ENCODE measurements at places on chromosomes 7 and 10.

DNA sequence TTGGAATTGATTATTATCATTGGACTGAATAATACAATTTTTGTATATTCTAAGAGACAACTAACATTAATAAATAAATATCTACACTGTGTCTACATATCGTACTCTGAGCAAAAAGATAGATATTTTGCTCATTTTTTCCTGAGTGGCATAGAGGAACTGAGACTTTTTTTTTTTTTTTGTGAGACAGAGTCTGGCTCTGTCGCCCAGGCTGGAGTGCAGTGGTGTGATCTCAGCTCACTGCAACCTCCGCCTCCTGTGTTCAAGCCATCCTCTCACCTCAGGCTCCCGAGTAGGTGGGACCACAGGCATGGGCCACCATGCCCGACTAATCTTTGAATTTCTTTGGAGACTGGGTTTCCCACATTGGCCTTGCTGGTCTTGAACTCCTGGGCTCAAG lies 14.0 kb downstream of the KMT2E start:
- no peak for DNase-seq

DNA sequence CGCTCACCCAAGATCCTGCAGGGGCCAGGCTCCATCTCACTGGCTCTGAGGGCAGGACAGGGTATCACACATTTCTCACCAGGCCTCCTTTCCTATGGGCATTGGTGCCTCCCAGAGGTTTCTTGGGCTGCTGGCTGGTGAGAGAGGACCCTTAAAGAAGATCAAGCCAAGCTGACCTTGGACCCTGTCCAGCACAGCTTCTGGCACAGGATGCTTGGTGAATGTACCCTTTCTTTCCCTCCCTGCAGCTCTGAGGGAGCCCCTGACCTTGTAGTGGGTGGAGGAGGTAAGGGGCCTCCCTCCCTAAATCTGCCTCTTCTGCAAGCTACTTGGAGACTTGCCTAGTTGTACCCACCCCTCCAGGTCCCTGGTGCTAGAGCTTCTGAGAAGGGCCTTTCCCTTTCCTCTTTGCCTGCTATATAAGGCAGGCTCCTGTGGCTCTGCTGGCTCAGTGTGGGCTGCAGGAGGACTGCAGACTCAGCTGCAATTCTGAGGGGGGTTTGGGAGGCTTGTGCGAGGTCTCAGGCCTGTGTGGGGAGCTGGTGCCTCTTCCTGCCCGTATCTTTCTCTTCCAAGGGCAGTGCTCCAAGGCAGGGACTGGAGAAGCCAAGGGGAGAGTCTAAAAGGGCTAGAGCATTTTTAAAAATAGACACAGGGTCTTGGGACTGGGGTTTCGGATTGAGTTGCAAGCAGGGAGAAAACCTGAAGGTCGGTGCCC lies 11.7 kb upstream of the TRIM8 start:
- DNase-seq = no peak

GRCh38 chr7:151836191-151836926 lies 40.6 kb downstream of the PRKAG2 start:
- no peak for DNase-seq

DNA sequence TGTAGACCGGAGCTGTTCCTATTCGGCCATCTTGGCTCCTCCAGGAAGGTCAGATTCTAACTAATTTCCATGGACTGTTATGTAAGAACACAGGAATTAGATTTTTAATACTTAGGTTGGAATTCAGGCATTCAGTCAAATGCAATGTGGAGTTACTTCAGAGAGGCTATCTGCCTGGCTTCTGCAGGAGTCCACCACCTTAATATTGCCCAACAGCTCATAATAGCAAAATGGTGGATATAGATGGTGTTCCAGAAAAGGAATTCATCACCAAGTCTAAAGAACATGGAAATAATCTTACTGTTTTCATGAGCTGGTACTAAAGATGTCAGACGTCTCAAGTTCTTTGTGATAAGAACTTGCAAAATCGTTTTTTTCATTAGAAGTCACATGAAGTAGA lies 39.5 kb downstream of the CRHR2 start:
- no peak for DNase-seq

DNA sequence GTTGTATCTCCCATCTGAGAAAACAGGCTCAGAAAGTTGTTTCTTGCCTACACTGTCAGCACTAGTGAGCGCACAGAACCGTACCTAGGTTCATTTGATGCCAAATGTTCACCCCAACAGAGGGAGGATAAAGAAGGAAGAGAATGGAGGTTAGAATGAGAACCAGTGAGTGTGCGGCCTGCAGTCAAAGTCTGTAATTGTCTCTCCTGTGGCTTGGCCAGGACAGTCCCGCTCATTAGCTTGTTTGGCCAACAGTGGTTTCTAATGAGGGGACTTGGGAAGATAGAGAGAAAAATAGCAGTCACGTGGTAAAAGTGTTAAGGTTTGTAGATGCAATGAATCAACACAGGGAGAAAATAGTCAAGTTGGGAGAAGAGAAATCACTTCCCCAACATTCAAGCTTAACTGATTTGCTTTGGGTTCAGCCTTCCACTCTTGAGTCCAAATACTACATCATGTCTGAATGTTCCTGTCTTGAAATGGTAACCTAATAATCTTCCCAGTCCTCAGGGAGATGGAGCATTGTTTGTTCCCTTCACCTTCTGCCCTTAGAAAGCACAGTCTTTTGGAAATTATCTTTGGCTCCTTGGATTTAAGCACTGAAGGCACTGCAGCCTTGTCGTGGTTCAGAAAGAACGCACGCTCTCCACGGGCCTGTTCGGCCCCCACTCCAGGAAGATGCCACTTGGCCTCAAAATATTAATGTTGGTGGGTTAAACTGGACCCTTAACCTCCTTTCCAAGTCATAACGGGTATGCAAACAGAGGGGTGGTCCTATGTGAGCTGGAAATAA lies 360.4 kb upstream of the ZNF32 start:
- no peak for DNase-seq

All from CD4-positive, alpha-beta T cell treated with Interleukin-2 at 100 ng/mL for 4 hours (primary cell).